NCI-H345 (cell line): ENCODE measurements at places on chromosomes 1 and 21.

- peak; percentile 20 for DNase-seq
Measured at GRCh38 chr1:161763522-161764098, 2.5 kb upstream of the ATF6 start.

- no peak for DNase-seq
Measured at GRCh38 chr21:14751602-14752344, 205.7 kb upstream of the SAMSN1 start.

- DNase-seq, result no peak
Measured at GRCh38 chr1:169949139-169949538, 55.4 kb upstream of the SCYL3 start.

- DNase-seq, result no peak
Measured at GRCh38 chr1:38690790-38691449, 168.7 kb downstream of the RRAGC start.

- DNase-seq, result no peak
Measured at GRCh38 chr1:32816676-32817158, 441 bp downstream of the YARS1 start.

GRCh38 chr1:231808990-231809389, 182.4 kb downstream of the DISC1 start:
- no peak for DNase-seq

DNA sequence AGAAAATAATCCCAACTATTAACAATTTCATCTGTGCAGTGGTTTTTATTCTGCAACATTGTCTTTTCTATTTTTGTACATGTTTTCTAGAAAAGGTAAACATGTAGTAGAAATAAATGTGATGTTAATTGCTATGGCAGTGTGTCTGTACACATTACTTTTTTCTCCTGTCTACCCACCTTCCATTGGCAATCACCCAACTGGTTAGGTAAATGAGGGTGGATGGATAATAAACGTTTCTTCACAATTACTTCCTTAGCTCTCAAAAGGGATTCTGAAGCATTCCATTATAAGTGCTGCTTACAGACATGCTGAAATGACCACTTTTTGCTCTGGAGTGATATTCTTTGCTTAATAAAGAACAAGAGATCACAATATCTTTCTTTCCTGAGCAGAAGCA, 61.4 kb downstream of the MAGI3 start:
- no peak for DNase-seq

GRCh38 chr1:115059316-115059715, 29.7 kb downstream of the TSHB start:
- DNase-seq, result no peak

DNA sequence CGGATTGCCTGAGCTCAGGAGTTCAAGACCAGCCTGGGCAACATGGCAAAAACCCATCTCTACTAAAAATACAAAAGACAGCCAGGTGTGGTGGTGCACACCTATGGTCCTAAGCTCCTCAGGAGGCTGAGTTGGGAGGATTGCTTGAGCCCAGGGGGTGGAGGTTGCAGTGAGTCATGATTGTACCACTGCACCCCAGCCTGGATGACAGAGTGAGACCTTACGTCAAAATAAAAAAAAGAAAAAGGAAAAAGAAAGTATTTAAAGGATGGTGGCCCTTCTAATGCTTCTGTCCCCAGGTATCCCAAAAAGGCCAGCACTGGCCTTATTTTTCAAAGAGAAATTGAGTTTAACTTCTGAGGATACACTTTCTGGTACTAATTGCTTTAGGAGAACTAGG, 1.7 kb downstream of the IKBKE start:
- no peak for DNase-seq

DNA sequence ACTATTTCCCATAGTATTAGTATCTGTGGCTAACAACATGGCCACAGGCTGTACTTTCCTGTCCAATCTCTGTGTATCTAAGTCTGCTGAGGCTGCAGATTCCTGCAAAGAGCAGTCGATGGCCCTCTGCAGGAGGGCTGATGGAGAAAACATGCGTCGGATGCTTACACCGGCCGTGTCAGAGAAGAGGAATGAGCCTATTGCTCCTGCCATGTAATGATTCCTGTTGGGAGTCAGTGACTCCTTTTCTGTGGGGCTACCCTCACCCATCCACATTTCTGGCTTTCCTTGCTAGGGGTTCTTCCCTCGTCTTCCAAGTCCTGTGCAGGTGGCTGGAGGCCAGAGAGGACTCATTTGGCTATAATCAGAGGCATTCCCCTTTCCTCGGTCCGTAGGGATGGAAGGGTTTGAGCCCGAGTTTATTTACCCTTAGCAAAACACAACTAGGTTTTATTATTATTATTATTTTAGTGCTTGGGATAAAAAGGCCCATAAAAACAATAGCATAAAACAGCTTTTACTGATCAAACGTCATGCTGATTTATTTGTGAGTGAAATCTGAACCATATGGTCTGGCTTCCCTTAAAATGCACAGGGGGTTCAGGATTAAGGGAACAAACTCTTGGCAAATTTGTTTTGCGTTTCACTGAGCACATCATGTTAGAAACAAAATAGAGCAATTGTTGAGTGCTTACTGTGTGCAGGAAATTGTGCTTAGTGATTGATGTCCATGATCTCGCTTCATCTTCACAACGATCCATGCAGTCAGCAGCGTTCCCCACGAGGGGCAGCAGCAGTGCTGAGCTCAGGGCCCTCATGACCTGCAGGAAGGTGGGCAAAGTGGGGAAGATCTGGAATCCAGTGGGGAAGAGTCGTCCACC, 70.8 kb downstream of the KIF26B start:
- DNase-seq, result no peak

DNA sequence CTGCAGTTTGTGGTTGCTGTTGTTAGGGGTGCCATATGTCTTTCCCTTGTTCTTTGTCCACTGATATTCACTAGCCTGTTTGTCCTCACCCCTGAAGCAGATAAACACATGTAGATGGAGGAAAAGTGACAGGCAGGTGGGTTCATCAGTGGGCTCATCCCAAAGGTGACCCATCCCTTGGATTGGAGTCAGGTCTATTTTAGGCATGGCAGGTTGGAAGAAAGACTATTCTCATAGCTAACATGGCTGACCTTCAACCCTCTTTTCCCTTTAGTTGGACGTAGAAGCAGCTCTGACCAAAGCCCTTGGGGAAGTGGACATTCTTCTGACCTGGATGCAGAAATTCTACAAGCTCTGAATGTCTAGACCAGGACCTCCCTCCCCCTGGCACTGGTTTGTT, 5.5 kb downstream of the IL24 start:
- DNase-seq, result no peak

DNA sequence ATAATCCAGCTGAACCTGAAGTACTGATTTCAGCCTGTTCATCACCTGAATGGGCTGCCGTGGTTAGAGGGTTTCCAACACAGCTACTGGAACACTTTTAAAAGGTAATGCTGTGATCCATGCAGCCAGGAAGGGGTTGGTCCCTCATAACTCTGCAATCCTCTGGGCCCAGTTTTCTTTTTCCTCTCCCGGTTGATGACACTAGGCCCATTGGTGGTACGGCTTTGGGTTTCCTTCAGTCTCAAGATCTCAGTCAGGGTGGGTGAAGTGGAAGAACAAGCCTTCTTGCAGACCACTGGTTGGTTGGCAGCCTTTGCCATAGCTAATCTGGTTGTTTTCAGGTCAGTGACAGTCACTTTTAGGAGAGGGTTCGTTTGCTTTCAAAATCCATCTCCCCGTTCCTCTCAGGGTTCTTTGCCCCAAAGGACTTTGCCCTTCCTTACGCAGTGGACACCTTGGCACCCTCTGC, 502 bp upstream of the SLC35A3 start:
- peak; percentile 25 for DNase-seq

- DNase-seq, result no peak
Measured at GRCh38 chr1:61659061-61659460, 65.9 kb downstream of the TM2D1 start.

GRCh38 chr1:112143871-112144441, 154.5 kb upstream of the KCND3 start:
- DNase-seq, result no peak

GRCh38 chr1:52659356-52659755, 26.4 kb downstream of the SHISAL2A start:
- no peak for DNase-seq

GRCh38 chr1:31787261-31787660, 23.1 kb upstream of the ADGRB2 start:
- DNase-seq, result no peak

DNA sequence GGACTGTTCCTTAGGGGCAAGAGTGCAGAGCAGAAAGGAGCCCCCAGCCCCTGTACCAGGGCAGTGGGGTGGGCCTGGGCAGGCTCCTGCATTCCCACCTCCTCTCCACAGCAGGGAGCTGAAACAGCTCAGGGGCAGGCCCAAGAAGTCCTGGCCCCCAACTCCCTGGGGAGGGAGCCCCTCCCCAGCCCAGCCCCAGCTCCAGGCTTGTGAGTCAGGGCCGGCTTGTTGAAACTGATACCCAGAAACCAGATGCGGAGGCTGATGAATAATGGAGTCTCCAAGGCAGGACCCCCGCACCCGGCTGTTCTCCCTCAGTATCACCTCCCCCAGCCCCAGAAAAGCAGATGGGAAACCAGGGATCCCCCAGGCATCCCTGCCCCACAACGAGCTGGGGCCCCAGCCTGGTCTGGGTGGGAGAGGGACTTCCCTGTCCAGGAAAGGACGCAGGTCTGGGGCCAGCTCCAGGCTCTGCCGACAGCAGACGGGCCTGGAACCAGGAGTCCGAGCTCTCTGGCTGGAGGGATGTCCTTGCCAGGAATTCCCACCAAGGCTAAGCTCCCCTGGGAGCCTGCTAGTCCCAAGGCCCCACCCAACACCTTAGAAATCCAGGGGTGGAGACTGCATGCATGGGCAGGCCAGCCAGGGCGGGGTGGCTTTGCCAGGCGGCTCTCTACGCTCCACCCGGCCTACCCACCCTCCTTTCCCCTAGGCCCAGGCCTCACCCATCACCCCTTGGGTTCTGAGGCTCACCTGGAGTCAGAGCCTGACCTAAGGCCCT, 2.7 kb downstream of the PLEKHG5 start:
- no peak for DNase-seq

- DNase-seq, result no peak
Measured at GRCh38 chr1:58596631-58597052, 19.6 kb upstream of the TACSTD2 start.

GRCh38 chr1:17795081-17795809, 40.1 kb downstream of the ACTL8 start:
- DNase-seq, result no peak

GRCh38 chr1:210347112-210347511, 18.4 kb downstream of the HHAT start:
- no peak for DNase-seq

- DNase-seq, result peak; percentile 78
Measured at GRCh38 chr1:65341381-65341780, 32.0 kb downstream of the DNAJC6 start.

GRCh38 chr1:178494569-178494971, 2.2 kb downstream of the CLEC20A start:
- no peak for DNase-seq

DNA sequence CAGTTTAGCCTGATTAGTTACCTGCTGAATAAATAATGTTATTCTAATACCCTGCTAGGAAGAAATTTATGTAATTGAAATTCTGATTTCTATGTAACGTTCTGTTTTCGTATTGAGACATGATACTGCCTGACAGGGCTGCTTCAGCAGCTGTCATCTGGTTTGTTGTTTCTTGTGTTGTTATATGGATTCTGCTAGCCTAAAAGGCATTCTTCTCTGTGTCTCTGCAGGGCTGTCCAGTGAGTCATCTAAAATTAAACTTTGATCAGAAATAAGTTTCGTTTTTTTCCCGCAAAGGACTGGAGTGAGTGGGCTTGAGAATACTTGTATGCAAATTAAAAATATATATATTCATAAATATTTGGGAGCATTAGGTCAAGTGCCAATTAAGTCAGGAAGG, 93.0 kb downstream of the DYRK1A start:
- no peak for DNase-seq

GRCh38 chr1:65207317-65207716, 59.3 kb downstream of the AK4 start:
- DNase-seq, result no peak

- no peak for DNase-seq
Measured at GRCh38 chr1:36918604-36919003, 115.7 kb downstream of the GRIK3 start.

DNA sequence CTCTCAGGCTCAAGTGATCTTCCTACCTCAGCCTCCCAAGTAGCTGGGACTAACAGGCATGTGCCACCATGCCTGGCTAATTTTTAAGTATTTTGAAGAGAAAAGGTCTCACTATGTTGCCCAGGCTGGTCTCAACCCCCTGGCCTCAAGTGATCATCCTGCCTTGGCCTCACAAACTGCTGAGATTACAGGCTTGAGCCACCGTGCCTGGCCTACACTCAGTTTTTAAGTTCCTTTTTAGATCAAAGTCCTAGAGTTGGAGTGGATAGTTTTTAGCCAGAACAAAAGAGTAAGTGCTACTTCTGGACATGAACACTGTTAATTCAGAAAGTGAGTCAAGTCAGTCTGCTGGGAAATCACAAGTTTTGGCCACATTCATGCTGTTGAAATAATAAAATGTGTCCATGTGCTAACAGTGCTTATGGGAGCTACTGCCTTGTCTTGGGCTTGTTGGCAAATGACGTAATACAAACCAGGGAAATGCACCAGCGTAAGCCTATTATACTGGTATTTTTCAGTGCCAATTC, 84.2 kb downstream of the NDUFS5 start:
- DNase-seq, result no peak

DNA sequence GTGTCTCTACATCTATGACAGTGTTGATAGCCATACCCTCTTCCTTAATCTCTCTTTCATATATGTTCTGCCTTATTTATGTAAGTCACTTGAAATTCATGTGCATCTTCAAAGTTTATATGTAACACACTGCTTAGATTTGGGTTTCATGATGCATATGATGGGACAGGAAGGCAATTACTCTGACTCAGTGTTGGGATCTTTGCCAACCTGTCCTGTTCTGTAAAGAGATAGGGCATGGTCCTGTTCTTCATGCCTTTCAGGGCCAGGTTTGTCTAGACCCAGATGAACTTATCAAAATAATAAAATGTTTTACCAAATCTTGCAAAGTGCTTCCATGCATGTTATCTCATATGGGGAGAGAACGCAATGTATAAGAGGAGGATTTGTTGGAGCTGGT, 69.5 kb downstream of the TMPRSS15 start:
- no peak for DNase-seq

DNA sequence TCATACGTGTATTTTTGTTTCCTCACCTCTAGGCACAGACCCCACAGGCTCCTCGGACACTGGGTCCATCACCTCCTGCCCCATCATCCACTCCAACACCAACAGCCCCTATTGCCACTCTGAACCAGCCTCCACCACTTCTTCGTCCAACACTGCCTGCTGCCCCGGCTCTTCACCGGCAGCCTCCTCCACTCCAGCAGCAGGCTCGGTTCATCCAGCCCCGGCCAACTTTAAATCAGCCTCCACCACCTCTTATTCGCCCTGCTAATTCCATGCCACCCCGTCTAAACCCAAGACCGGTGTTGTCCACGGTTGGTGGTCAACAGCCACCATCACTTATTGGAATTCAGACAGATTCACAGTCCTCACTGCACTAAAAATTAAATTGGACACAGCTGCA, 13.2 kb upstream of the TRAF5 start:
- DNase-seq, result no peak

DNA sequence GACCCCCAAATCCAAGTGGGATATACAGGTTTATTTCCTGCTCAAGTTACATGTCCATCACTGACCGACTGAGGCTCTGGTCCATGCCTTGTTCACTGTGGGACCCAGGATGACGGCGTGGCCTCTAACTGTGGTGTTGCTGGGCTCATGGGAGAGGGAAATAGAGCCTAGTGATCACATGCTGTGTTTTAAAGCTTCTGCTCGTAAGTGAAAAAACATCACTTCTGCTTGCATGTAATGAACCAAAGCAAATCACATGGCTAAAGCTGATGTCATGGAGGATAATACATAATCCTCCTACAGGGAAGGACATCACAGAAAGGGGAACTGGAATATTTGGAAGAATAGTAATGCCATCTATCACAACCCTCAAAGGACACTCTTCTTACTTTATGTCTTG, 107.6 kb downstream of the FASLG start:
- DNase-seq, result no peak

GRCh38 chr1:199273837-199274379, 635.1 kb downstream of the PTPRC start:
- DNase-seq, result no peak
